Cortex of kidney (tissue), 1 donor: ENCODE measurements at places on chromosomes 5 and 9.

DNA sequence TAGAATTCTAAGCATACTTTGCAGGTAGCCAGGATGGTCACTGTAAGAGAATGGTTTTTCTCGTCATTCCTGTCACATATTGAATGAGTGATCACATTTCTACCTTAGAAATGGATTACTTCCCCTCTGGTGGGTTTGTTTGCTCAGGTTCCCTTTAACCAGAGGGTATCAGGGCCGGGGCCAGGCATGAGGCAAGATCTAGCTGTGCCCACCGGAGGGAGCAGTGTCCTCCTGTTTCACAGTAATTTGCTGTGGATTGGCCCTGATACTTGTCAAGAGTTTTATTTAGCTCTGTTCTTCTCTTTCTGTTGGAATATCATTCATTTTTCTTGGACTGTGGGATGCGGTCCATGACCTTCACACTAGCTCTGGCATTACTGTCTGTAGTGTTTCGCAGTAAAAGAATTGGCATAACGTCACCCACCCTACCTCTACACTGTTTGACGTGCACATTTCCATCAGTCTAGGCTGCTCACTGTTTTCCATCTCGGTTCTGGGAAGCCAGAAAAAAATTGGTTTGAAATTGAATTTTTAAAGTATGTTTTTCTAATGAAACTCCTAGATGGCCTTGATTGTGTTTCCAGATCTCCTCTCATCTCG is 42.4 kb upstream of the ZBED3 start:
- no peak for DNase-seq

- no peak for DNase-seq
Measured at GRCh38 chr9:110330484-110331105, 7.1 kb downstream of the TXNDC8 start.

DNA sequence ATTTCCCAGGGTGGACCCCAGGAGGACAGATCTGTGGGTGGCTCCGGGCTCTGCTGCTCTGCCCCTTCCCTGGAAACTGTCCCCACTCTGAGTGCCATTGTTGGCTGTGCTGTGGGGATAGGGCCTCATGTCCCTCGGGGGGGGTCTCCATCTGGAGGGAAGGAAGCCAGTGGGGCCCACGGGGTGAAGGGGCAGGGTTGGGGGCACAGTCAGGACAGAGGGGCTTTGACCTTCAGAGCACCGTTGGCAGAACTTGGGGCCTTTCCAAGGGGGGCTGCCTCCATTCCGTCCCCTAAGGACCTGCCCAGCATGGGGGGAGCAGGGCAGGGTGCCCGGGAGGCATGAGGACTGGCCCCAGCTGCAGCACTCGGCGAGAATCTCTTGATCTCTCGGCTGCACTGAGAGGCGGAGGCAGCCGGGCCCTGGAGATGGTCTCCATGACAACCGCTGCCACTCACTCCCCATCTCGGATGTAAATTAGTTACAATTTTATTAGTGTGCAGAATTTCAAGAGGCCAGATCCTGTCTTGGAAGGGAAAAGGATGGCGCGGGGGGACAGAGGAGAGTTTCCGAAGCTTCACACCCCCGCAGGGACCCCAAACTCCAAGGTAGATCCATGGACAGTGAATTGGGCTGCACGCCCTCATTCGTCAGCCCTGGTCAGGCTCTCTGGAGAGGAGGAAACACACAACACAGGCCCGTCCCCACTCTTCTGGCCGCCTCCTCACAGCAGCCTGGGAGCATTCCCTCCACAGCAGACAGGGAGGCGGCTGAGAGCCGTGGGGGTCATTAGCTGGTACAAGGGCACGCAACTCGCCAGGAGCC is 216.2 kb upstream of the IER5L start:
- no peak for DNase-seq

DNA sequence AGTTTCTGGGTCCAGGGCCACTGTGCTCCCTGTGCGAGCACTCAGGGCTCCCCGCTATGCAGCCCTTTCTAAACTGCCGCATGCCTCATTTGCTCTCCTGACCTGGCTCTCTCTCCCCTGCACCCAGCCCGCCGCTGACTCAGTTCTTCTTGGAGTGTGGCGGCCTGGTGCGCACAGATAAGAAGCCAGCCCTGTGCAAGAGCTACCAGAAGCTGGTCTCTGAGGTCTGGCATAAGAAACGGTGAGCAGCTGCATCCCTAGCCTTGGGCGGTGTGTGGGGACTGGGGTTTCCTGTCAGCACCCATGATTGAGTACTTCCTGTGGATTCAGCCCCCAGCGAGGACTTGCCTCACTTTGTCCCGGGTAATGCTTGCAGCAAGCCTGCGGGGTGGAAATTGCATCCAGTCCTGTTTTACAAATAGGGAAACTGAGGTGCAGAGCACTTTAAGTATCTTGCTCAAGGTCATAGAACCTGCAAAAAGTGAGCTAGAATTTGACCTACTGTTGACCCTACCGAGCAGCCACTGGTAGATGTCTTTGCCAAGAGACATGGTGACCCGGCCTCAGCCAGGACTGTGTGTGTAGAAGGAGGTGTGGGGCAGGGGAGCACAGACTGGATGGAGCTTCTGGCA is 27.9 kb downstream of the USP20 start:
- DNase-seq, result no peak

DNA sequence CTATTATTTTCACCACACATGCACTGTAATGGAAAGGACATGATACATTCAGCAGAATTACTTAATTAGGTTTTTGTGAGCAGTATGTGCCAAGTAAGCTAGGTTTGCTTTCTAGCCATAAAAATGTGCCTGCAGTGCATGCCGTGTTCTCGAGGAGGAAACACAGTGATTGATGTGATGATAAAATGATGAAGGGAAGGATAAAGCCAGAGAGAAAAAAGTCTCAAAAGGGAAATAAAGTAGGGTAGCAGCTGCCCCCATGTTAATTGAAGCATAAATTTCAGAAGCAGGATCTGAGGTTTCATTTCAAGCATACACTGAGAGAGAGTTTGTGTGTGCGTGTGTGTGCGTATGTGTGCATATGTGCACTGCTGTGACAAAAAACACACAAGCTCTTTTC is 714.2 kb upstream of the C9orf72 start:
- no peak for DNase-seq
